SHP77 (cell line): ENCODE measurements at places on chromosomes 12 and 14.

DNA sequence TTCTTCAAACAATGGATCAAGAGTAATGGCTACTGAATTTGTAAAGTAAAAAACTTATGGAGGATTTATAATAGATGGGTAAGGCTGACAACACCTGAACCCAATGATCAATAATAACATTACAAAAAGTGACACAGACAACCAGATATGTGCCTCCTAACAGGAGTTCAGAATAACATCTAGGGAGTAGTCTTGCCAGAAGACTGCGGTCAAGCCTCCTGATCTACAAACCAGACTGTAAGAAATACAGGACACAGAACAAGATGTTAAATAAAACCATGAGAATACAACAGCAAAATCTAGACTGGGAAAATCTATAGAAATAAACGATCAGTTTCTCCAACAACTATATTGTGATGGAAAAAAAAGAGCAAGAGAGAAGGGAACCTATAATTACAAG lies 262.6 kb upstream of the TMTC1 start:
- no peak for DNase-seq

DNA sequence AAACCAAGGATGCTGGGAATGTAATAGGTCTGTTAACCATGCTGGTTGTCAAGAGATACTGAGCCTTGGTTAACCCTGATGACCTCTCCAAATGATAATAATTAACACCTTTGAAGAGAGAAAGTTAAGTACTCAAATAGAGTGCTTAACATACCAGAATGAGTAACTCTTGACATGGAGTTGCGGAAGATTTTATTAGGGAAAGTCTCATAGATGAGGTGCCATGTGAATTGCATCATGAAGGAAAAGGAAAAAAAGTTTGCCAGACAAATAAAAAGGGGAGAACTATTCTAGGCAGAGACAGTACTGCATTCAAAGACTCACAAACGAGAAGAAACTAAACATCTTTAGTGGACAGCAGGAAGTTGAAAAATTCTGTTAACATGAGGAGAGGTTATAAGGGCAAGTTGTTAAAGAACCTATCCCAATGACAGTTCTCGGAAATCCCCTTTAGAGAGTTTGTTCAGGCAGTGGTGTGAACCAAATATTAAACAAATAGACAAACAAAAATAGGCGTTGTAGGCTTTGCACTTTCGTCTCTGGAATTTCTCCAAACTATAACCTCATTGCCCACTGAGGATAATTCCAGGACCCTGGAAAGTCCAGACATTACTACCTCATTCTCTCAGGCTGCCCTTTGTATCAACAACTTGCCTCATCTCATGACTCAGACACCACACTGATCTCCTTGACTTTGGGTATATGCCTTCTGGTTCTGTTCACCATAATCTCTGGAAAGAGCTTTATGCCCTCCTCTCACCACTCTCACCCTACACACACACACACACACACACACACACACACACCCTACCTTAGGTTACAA lies 435.0 kb downstream of the GXYLT1 start:
- DNase-seq = no peak

DNA sequence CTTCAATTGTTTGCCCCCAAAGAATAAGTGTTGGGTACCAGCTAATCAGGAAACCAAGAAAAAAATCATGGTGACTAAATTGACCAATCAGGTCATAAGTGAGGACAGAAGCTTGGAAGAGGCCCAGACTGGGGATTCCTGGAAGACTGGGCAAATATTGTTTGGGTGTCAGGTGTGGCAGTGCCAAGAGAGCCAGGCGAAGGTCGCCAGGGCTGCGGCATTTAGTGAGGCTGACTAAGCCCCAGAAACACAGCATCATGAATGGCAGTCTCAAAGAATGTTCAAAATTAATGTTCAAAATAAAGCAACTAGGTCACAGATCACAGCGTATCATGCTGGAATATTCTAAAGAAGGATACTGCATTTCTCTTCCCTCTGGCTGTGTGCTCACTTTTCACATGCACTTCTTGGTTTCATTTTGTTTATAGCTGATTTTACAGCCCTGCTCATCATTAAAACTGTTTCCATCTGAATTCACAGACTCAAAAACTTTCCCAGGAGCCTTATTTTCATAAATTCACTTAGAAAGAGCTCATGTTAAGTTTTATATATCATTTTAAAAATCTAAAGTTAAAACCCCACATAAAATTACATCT lies 85.3 kb upstream of the OVCH1 start:
- no peak for DNase-seq

GRCh38 chr12:65948320-65949008 lies 124.2 kb downstream of the HMGA2 start:
- DNase-seq = no peak

GRCh38 chr12:121579190-121579791 lies 1.5 kb downstream of the KDM2B start:
- DNase-seq = no peak
